ENCODE measurements at places on chromosomes 2 and 18. TPM values are rescaled to one million over a fixed set of nuclear protein-coding genes. Genes with fewer than 3 reads are reported as not detected.

RAD51AP2 gene
- total RNA-seq, result 0.30 TPM

PTMA gene
- total RNA-seq, result 213 TPM

SERPINB12 gene
- total RNA-seq, result not detected

GRCh38 chr2:178927173-178927572, 120.0 kb upstream of the TTN start:
- DNase-seq, result no peak

- no peak for DNase-seq
Measured at GRCh38 chr2:152557273-152557888, 159.9 kb downstream of the PRPF40A start.

DNA sequence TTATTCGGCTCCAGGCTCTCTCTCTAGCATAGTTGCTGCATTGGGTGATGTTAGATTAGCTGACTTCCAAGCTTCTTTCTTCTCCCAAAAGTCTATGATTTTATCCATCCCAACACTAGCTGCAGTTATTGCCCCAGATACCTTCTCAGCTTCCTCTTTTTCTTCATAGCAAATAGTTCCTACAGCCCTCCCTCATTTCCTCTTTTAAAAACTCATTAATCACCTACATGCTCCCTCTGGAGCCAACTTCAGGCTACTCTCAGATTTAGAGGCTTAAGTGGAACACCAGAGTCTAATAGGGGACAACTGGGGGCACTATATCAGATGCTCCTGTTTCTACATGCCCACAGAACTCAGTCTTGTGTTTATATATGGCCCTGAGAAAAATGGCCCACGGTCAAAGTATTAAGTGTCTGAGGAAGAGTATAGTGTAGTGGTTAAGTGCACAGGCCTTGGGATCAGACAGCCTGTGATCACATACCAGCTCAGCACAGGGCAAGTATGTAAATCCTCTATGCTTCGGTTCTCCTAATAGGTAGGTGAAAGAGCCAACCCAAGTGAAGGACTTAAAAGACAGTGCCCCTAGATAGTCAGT, 241.9 kb upstream of the SLC14A2 start:
- no peak for DNase-seq

DNA sequence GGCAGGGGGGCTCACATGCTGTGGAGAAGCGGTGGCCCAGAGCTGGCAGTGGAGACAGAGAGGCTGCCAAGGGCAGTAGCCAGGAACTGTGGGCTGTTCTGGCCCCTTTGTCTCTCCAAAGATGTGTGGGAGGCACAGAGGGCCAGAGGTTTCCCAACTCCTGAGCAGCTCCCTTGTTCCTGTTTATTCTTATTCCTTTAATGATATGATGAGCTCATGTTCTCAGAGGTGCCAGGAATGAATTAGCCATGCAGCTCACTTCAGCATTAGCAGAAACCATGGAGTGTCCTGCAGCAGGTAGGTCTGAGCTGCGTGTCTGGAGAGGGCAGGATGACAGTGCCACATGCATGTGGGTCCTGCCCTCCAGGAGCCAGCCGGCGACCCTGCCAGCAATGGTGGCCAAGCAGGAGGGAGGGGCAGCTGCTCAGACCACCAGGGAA, 77.9 kb upstream of the FZD7 start:
- no peak for DNase-seq

Data from left lobe of liver (tissue), 2 donors.